ENCODE measurements at places on chromosomes 3 and 15. TPM values are rescaled to one million over a fixed set of nuclear protein-coding genes. Genes with fewer than 3 reads are reported as not detected.

The PLSCR2 gene
- total RNA-seq = not detected

The APOD gene
- 0.17 TPM for total RNA-seq

The ZNF654 gene
- 11.1 TPM for total RNA-seq

The PCBP4 gene
- total RNA-seq = 107 TPM

The CLEC3B gene
- not detected for total RNA-seq

The TF gene
- total RNA-seq = 1.7 TPM

The GRAMD2A gene
- 3.2 TPM for total RNA-seq

The GADL1 gene
- total RNA-seq = not detected

The HIGD2B gene
- total RNA-seq = not detected

The NLGN1 gene
- 0.72 TPM for total RNA-seq

The GATM gene
- 0.67 TPM for total RNA-seq

The ZNF660 gene
- not detected for total RNA-seq

The FBXW12 gene
- total RNA-seq = not detected

The HGD gene
- total RNA-seq = not detected

The ALCAM gene
- 102 TPM for total RNA-seq

DNA sequence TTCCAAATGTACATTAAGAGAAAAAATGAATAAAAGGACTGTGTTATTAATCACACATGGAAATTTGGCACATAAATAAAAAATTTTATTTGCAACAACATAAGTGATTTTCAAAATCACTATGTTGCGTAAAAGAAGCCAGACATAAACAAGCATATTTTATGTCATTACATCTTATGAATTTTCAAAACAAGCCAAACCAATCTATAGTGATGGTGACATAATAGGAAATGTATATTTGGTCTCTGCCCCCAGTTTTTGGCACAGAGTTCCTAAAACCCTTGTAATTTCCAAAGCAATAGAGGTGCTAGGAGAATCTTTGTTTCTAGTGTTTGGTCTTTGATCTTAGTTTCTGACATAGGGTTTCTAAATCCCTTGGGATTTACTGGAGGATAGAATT, 543.3 kb downstream of the ZBBX start:
- DNase-seq = no peak

- DNase-seq = no peak
Observed at GRCh38 chr3:132569580-132569979, 27.5 kb upstream of the ACKR4 start.

DNA sequence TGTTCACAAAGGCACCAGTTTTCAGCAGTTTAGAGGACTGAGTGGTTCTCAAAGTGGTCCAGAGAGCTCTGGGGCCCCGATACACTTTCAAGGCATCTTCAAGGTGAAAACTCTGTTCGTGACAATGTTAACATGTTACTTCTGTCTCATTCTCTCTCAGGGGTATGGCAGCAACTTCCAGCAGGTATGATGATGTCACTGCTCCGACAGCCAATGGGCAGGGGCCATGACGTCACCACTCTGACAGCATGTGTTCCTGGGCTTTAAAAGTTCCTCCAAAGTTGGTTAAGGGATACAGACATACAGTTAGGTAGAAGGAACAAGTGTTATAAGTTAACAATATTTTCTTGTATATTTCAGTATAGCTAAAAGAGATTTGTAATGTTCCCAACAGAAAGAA, 87.9 kb downstream of the KLF15 start:
- DNase-seq = no peak

GRCh38 chr3:122974764-122975162, 52.8 kb downstream of the SEMA5B start:
- DNase-seq = peak; percentile 76

GRCh38 chr3:195746346-195746745, 25.6 kb downstream of the MUC20 start:
- no peak for DNase-seq

GRCh38 chr15:99749386-99749785, 16.1 kb upstream of the LYSMD4 start:
- DNase-seq = no peak

GRCh38 chr15:56918046-56918938, at the start of gene TCF12:
Gene TCF12, plus strand, starts transcription at chr15:56918644. Its CDS starts 1,270 bp downstream, at chr15:56919914.
- DNase-seq = peak; percentile 63

GRCh38 chr3:157667493-157667892, 164.3 kb upstream of the VEPH1 start:
- DNase-seq = no peak

DNA sequence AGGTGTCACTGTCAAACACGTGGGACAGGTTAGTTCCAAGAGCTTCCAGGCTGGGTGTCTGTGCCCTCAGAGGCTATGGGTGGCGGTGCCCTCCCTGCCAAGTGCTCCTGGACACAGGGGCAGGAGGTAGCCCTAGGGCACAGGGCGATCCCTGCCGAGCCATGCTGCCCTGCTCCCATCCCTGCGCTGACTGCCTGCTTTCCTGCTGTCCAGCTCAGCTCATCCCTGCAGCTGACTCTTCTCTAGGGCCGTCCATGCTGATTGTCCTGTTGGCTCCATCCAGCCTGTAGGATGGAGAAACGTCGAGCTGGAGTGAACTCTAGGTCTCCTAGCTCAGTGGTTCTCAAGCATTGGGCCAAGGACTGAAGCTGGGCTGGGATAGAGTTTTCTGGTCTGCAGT, 3.7 kb downstream of the PDIA5 start:
- DNase-seq = no peak

DNA sequence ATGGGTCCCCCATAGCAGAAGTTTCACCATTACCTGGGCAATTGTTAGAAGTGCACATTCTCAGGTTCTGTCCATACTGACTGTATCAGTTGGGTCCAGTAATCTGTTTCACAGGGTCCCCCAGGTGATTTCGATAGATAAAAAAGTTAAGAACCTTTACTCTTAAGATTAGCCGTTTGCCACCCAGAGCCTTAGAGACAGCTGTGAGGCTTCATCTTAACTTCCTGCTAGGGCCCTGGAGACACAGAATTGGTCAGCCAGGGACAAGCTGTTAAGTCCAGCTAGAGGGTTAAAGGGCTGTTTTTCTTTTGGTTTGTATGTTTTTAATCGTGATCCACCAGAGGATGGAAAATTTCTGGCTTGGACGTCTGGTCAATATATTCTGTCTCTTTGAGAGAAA, 6.7 kb downstream of the FAM162A start:
- DNase-seq = no peak

- no peak for DNase-seq
Observed at GRCh38 chr3:176595307-176595706, 602.0 kb downstream of the TBL1XR1 start.

DNA sequence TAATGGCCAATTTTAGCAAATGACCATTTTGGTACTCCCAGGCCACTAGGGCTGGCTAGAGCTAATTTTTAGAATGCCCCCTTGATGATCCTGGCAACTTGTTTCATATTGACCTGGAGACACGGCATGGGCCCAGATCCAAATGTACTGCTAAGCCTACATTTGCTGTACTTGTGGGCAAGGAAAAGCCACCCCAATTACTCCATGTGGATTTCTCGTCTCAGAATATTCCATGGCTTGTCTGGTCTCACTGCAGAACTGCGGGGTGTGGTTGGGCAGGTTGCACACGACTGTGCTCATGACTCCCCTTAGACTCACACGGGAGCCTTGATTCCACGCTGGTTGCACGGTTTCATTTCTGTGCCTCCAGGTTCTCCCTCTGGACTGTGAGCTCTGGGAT, 140.9 kb downstream of the RPLP1 start:
- DNase-seq = no peak

DNA sequence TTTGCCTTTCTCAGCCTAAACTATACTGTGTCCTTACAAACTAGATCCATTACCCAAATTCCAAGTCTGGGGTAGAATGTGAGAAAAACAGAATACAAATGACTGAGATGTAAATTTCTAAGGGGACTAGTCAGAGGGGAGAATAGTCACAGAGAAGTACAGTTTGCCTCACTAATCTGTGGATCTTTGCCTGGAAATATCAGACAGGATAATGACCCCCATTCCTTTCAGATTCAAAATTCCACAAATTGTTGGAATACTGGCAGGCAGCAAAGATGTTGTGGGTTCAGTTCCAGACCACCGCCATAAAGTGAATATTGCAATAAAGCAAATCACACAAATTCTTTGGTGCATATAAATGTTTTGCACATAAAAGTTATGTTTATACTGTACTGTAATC, 762.8 kb upstream of the NR2F2 start:
- peak; percentile 16 for DNase-seq

DNA sequence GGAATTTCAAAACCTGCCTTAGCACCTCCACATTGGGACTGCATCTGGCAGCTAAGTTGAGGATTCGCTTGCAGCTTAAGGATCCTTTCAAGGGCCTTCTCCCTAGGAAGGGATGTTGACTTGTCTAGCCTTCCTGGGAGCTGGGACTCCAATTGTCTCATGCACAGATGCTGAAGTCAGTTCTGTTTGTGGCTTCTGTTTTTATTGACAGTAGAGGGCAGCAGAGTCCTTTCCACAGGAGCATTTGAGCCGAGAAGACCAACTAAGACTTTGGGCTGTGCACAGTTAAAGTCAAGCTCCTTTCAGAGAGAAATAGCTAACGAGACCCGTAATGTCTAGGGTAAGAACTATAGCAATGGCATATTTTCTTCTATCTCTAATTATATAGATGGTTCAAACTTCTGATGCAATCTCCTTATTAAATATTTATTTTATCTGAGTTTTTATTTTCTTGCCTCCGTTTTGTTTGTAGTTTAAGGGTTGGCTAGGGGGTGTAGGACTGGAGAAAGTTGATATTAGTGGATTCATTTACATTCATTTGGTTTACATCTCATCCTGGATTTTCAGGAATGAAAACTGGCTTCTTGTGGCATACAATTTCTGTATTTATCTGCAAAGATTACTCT, 59.7 kb upstream of the KBTBD8 start:
- DNase-seq = peak; percentile 53

DNA sequence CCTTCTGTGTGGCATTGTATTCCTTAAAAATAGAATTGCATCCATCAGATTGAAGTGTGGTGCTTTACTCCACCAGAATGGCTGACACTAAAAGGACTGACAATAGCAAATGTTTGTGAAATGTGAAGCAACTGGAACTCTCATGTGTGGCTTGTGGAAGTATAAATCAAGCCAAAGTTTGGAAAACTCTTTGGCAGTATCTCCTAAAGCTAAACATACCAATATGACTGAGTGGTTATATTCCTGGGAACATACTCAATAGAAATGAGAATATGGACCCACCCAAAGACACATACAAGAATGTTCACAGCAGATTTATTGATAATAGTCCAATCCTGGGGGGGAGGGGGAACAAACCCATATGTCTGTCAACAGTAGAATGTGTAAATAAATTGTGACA, 87.1 kb downstream of the RARB start:
- no peak for DNase-seq

- DNase-seq = no peak
Observed at GRCh38 chr3:167397826-167398225, 17.7 kb upstream of the ZBBX start.

All from A172 (cell line).